Neural progenitor cell (in vitro differentiated cells): ENCODE measurements at places on chromosomes 6 and 20.
A peak's percentile ranks its signal among the peaks of the same experiment; 100 is the strongest.

GRCh38 chr6:44660561-44661220, 273.2 kb downstream of the CDC5L start:
- no peak for DNase-seq

- no peak for DNase-seq
Observed at GRCh38 chr6:38064431-38064830, 244.9 kb downstream of the ZFAND3 start.

DNA sequence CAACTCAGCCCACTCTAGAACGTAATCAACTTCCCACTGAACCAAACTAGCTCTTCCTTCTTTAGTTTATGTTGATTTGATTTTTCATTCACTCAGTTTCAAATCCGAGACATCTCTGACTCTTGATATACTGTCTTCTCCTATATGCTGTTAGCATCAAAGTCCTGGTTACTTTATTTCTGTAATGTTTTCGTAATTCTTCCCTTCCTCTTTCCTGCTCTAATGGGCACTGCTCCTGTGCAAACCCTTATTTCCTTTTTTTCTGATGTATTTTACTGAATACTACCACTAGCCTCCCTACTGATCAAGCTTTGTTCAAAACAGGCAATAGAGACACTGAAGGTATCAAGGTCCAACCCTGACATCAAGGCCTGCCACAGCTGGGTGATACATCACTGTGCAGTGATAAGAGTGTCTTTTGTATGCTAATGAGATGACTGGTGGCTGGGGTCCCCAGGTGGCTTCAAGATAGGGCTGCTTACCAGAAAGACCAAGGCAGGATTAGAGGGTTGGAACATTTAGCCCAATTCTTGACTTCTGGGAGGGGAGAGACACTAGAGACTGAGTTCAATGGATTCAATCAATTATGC, 95.2 kb downstream of the KIF13A start:
- no peak for DNase-seq

- no peak for DNase-seq
Observed at GRCh38 chr6:80331974-80332373, 225.5 kb downstream of the BCKDHB start.

DNA sequence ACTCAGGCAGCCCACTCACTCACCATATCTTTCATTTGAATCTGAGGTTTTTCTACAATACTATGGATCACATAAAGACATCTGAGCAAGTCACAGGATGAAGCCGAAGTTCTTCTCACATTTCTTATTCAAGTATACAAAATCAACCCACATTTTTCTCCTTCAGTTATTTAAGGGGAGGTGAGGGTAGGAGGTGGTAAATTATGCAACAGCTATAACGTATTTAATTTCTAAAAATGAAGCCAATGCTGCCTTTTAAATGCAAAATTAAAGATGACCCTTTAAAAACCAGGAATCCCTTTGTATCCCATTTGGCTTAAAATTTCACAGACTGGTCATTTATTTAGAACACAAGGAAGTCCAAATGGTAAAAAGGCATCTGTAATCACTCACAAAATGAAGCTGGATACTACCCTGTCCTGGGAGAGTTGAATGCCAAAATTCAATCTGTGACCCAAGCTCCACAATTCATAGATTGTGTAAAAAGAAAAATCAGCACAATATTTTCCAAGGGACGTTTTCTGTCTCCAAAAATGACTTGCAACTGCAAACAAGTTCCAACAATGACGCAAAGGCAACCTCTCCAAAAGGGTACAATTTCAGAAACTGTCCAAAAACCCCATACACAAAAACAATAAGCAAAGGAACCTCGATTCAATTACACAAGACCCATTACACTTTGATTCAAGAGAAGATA, 48.8 kb downstream of the EPB41L2 start:
- DNase-seq: no peak

- DNase-seq: no peak
Observed at GRCh38 chr6:130622142-130622541, 205.1 kb upstream of the SMLR1 start.

DNA sequence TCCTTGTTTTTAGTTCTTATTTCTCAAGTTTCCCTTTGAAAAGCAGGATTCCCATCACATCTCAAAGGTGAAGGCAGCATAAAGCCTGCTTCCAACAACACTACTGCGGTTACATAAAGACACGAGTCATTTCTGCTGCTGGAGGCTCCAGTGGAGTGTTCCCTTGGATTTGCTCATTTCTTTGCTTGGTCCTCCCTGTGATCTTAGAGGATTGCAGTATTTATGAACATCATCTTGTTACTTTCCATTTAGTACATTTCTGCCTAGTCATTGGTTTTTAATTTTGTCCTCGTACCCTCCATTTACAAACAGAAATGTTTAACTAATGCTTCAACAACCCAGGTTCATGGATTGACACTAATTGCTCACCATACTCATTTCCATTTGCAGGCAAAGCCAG, 298.8 kb downstream of the ZNF217 start:
- DNase-seq: no peak

DNA sequence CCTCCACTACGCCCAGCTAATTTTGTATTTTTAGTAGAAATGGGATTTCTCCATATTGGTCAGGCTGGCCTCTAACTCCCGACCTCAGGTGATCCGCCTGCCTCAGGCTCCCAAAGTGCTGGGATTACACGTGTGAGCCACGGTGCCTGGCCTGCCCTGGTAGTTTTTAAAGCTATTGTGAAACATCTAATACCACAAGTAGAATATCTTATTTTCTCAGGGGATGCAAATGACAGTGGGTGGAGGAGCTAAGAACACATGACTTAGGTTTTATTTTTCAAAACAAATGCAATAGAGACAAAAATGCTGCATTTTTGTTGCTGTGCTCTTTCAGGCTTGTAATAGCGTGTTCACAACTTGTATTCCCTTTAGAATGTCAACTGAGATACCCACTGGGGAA, 264.9 kb upstream of the PLCB4 start:
- DNase-seq: no peak

DNA sequence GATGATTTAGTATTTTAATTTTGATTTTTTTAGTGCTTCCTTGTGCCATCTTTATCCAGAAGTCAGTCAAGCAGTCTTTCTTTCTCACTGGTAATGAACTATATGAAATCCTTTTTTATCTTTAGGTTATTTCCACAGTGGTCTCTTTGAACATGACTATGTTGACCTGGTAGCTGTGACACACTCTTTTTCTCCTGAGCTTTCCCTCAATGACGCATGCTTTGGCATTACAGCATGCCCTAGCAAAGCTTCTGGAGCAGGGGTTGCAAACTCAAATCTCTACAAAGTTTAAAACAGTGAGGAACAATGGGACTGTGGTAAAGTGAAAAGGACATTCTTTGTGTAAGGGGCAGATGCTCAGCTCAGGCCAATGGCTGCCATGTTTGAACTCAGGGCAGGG, 4.5 kb upstream of the PLAGL1 start:
- no peak for DNase-seq

- no peak for DNase-seq
Observed at GRCh38 chr20:14717134-14717999, 380.0 kb upstream of the FLRT3 start.

GRCh38 chr20:63955281-63955826, 862 bp downstream of the UCKL1 start:
- DNase-seq: peak; percentile 70
